ENCODE measurements at places on chromosomes 2 and 18. TPM values are rescaled to one million over a fixed set of nuclear protein-coding genes. Genes with fewer than 3 reads are reported as not detected.

CKAP2L gene
- 12.2 TPM for polyA plus RNA-seq

HAUS1 gene
- 48.9 TPM for polyA plus RNA-seq

- DNase-seq = no peak
These were observed 106.0 kb downstream of the SETBP1 start for GRCh38 chr18:44786688-44787087.

DNA sequence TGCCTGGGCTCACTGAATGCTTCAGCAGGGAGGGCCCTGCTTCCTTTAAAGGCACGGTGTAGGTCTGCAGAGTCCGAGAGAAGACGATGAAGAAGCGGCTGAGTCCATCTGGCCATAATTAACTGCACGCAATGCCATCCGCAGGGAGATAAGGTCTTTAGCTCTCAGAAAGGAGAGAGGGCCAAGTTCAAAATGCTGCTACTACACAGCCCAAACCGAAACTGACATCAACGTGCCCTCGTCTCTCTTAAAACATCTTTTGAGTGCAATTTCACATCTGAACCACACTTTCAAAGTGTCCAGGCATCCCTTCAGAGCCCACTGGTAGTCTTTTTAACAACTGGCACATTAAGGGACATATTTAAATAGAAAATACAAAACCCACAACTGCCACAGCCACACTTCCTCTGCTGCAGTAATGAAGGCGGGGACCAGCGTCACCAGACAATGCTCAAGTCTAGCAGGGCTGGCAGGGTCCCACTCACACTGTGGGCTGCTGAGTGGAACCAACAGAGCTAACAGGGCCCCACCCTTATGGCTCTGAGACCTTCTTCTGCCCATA lies 35.8 kb downstream of the ST3GAL5 start:
- no peak for DNase-seq

- no peak for DNase-seq
These were observed 337.4 kb downstream of the LPIN1 start for GRCh38 chr2:12083713-12084419.

- DNase-seq = no peak
These were observed 214.9 kb downstream of the XIRP2 start for GRCh38 chr2:167103028-167103756.

NEU2 gene
- not detected for polyA plus RNA-seq

GRCh38 chr2:177143444-177143843 lies 69.2 kb upstream of the HNRNPA3 start:
- no peak for DNase-seq

DNA sequence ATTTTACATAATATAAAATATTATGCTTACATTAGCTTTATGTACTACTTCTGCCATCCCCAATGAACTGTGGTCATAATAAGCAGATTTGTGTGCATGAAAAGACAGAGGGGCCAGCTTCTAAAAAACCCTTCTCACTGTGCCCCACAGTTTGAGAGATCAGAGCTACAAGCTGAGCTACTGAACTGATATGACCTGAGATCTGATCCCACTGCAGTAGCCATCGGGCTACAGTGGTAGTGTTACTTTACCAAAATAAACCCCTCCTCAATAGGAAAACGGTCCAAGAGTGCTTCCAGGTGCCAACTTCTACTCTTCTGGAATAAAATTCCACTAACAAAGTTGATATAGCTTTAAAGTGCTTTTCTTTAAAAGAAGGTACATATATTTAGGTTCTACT lies 43.1 kb downstream of the IKZF2 start:
- no peak for DNase-seq

CDH7 gene
- polyA plus RNA-seq = 1.8 TPM

DNA sequence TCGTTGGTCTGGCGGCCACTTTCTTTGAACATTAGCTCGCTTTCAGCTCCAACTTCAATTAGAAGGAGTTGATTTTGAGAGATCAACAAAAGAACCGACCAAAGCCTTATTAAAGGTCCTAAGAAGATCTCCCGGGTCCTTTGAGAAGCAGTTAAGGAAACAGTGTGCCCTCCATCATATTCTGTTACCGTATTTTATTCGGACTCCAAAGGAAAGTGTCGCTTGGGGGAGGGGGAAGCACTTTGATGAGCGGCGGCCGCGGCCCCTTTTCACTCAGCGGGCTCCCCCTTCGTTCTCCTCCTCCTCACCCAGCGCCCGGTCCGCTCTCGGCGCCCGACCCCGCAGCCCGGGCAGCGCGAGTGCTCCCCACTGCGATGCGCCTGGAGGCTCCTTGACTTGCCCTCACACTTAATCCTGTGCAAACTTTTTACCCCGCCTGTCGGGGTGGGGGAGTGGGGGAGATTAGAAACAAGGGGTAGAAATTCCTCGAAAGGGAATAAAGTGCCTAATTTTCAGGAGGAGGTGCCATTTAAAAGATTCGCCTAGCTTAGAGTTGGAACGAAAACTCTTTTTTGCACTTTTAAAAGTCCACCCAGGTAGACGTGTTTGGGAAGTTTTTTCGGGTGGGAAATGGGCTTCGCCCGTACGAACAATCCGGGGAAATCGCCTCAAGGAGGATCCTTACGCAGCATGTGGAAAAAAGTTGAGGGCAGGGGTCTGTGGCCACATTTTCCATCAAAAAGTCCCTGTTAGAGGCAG lies 1.2 kb upstream of the OTX1 start:
- no peak for DNase-seq

UGT1A5 gene
- polyA plus RNA-seq = not detected

DNA sequence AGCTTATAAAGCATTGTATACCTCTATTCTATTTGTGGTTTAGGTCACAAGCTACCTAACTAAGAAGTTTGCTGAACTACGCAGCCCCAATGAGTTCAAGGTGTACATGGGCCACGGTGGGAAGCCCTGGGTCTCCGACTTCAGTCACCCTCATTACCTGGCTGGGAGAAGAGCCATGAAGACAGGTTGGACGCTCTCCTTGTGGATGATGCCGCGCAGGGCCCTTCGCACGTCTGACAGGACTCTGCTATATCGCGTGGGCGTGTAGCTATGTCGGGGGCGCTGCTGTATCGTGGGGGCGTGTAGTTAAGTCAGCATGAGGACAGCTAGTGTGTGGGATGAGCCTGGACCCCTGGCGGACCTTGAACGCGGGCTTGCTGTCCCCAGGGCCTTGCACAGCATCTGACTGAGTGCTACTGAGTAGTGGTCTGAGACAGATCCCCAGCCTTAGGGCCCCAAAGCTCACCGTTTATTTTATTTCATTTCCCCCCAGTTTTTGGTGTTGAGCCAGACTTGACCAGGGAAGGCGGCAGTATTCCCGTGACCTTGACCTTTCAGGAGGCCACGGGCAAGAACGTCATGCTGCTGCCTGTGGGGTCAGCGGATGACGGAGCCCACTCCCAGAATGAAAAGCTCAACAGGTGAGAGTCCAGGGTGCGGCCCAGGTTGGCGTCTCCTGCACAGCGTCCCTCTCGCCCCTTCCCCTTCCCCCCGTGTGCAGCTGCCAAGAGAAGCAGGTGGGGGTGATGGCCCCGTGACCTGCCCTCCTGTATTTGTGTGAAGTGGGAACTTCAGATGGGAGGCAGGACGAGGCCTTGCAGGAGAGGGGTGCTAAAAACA lies 15.6 kb upstream of the CNDP1 start:
- no peak for DNase-seq

UCN gene
- 2.0 TPM for polyA plus RNA-seq

ZNF804A gene
- polyA plus RNA-seq = 0.11 TPM

SLC23A3 gene
- polyA plus RNA-seq = 4.3 TPM

- DNase-seq = no peak
These were observed 152.0 kb upstream of the PGAP1 start for GRCh38 chr2:197078535-197078934.

TCF23 gene
- 0.07 TPM for polyA plus RNA-seq

GNAL gene
- polyA plus RNA-seq = 3.5 TPM

PLEK gene
- polyA plus RNA-seq = 15.3 TPM

DNA sequence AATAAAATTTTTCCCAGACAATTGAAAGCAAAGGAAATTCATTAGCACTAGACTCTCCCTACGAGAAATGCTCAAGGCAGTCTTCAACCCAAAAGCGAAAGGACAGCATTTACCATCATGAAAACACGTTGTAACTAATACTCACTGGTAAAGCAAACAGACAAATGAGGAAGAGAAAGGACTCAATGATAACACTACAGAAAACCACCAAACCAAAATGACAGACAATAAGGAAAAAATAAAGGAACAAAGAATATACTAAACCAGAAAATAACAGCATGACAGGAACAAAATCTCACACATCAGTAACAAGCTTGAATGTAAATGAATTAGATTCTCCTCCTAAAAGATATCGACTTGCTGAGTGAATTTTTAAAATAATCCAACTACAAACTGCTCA lies 190.7 kb downstream of the NOL4 start:
- DNase-seq = no peak

DNA sequence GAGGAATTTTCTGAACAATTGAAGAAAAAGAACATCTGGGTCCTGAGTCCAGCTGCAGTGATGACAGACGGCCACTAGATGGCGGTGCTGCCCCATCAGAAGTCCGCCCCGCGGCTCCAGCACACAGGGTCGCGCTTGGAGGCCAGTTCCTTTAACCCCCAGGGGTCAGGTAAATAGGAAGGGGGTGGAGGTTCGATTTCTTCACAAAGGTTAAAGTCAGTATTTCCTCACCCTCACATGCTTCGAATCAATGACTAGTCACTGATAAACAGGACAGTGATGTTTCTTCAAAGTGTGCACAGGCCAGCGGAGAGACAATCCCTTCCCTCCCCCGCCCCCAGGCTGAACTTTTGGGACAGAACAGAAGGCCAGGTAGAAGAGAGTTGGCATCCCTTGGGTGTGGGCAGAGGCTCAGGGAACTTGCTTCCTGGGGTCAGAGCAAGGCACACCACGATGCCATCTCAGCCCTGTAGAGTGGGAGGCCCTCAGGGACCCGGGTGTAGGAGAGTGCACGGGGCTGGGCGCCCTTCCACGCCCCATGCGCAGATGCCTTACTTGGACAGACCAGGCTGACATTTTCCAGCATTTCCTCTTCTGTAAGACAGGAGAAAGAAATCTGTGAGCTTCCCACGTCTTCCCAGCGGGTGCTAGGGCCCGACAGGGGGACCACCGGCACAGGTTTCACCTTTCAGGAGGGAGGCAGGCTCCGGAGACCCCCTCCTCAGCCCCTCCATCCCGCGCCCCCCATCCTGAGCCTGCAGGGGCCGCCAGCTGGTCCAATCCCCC lies 722 bp downstream of the APOB start:
- peak; percentile 63 for DNase-seq

DNA sequence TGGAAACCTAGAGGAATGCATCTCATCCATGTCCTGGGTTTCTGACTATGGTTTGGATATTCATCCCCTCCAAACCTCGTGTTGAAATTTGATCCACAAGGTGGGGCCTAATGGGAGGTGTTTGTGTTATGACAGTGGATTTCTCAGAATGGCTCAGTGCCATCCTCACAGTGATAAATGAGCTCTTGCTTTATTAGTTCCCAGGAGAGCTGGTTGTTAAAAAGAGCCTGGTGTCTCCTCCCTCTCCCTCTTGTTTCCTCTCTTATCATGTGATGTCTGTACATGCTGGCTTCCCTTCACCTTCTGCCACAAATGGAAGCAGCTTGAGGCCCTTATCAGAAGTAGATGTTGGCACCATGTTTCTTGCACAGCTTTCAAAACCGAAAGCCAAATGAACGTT lies 424.3 kb downstream of the DCC start:
- no peak for DNase-seq

DNA sequence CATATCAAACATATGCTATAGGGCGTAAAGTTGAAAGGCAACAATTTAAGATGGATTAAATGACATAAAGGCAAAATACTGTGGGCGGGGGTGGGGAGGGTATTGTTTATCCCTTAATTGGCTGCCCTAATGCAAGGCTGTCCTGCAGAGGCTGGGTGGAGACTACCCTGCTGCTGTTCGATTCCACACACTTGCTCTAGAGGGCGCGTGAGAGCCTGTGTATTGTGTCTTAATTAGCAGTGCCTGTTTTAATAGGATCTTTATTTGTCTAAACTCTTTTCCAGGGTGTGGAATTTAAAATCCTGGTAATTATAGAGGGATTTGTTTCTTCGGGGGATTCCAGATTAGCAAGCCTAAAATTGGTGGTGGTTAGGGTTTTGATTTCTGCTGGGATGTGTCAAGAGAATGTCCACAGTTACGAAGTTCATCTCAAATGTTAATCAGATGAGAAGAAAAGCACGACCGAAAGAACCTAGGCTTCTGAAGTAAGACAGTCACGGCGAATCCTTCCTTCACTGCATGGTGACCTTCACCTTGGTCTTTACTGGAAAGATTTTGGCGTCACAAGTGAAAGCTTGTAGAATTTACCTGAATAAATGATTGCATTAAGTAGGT lies 103.5 kb upstream of the MAP3K20 start:
- no peak for DNase-seq

- no peak for DNase-seq
These were observed 186.8 kb downstream of the ZNF521 start for GRCh38 chr18:25164848-25165811.
